Hindlimb muscle (tissue), 1 donor: ENCODE measurements at places on chromosomes 16 and 17.
A peak's percentile ranks its signal among the peaks of the same experiment; 100 is the strongest.

- DNase-seq = peak; percentile 59
Measured at GRCh38 chr16:4288148-4288921, 15.5 kb upstream of the TFAP4 start.

DNA sequence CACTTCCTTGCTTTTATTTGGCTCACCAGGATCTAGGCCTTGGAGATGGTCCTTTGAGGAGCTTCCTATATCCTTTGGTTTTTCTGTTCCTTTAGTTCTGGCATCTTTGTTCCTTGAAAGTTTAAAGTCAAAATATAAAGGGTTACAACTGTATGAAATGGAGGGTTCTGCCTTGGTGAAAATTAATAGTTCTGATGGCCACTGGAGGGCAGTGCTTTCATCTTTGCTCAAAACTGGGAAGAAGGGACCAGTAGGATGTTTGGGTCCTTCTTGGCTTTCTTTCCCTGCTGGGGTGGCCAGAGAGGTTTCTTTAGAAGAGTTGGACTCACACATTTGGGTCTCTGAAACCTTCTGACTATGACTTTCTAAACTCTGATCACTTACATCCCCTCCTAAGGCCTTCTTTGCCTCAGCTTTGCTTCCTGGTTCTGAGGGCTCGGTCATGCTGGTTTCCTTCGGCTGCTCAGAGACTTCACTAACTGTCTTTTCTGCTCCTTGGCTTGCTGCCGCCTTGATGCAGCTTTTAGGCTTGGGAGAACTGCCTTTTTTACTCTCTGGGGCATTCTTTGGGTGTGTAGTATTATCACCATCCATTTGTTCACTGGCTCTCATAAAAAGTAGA is 10.9 kb upstream of the ITGA2B start:
- no peak for DNase-seq

- no peak for DNase-seq
Measured at GRCh38 chr17:50995668-50996067, 125.0 kb downstream of the SPAG9 start.

DNA sequence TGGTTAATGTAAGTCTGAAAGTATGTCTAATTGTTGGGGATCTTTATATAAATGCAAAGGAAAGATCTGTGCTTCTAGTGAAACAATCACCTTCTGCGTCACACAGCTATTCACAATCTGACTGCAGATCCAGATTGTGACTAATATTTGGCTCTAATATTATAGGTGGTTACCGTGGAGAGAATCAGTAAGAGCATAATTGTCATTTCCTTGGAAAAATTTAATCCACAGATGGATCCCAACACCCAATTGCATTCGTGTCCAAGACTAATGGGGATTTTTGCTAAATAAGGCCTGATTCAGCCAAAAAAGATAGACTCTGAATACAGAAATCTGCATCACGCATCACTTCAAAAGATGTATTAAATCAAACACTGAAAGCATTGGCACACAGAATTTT is 2.7 kb upstream of the KCNJ2 start:
- DNase-seq = no peak

- DNase-seq = no peak
Measured at GRCh38 chr17:69331756-69332155, 4.8 kb upstream of the ABCA5 start.

- DNase-seq = no peak
Measured at GRCh38 chr16:9054460-9054859, 37.0 kb upstream of the HAPSTR1 start.

- DNase-seq = no peak
Measured at GRCh38 chr17:33888455-33888854, 366.6 kb upstream of the CCL2 start.

DNA sequence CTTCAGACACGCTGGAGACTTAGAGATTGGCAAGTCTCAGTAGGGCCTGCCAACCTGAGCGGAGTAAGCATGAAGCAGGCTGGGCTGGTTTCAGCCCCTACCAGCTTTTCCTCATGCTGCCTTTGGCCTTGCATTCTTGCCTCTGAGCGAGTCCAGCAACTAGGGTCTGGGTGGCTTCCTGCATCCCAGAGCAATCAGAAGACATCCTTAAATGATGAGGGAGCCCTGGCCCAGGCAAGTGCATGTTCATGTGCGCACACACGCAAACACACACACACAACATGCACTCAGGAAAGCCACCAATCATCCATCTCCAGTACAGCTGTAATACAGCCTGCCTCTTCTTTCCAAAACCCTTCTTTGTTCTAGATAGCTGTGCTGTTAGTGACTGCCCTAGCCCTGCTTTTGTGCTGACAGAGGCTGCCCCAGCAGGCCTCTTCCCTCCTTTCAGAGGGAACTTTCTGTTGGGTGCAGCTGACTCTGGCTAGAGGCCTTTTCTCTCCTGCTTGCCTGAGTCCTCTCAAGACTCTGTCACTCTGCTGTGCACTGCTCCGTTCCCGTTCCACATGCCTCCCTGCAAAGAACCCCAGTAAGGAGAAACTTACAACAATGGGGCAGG is 30.7 kb upstream of the TBX2 start:
- no peak for DNase-seq

GRCh38 chr17:69480245-69480644 is 65.7 kb downstream of the MAP2K6 start:
- DNase-seq = no peak

- no peak for DNase-seq
Measured at GRCh38 chr17:64401941-64402340, 11.3 kb upstream of the PECAM1 start.

DNA sequence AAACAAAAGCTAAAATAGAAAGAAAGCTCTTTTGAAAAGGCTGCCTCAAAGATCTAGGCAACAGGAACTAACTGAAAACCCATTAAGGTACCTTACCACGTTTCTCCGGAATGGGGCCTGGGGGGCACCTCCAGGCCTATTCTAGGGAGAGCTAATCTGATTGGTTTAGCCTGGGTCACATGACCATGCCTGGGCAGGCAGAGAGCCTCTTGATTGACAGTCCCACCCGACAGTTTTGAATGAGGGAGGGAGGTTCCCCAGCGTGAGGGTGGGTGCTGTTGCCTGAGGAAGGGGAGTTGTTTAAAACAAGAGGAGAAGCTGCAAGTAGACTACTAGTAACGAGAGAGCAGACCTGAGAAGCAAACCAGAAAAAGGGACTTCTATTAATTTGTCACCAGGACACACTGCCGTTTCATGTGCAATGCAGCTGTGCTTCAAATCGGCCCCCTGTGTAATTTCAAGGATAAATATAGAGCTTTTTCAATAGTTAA is 143.4 kb upstream of the HS3ST2 start:
- DNase-seq = peak; percentile 23

GRCh38 chr17:51721730-51722129 is 436.8 kb downstream of the CA10 start:
- no peak for DNase-seq

DNA sequence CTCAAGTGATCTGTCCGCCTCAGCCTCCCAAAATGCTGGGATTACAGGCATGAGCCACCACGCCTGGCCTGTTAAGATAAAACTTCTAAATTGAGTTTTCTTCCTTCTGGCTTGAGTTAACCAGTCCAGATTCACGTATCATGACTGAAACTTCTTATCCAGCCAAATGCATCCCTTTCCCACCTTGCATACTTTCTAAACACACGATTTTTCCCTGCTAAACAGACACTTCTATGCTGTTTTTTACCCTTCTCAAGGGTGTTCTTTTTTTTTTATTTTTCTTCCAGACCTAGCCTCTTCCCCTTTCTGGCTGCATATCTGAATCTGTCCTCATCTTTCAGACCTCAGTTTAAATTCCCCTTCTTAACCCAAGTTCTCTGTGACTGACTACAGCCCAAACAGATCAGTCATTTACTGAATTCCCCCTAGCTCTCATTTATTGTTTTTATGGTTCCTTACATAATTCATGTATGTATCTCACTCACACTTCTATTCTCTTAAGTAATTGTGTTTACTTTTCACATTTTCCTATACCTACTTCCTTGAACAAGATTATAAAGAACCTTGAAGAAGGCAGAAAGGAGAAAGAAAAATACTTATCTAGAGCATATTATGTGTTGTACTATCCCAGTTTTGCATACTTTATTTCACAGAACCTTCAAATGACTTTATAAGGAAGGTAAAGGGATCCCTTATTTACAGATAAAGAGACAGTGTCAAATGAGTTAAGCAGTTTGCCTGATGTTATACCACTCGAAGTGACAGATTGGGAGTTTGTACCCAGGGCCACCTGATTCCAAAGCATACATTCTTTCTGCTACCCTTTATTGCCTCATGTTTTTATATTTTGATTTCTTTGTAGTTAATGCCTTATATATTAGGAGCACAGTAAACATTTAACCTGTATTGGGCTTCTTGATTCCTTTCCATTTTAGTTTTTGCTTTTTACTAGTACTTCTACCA is 5.2 kb downstream of the EVI2B start:
- no peak for DNase-seq

DNA sequence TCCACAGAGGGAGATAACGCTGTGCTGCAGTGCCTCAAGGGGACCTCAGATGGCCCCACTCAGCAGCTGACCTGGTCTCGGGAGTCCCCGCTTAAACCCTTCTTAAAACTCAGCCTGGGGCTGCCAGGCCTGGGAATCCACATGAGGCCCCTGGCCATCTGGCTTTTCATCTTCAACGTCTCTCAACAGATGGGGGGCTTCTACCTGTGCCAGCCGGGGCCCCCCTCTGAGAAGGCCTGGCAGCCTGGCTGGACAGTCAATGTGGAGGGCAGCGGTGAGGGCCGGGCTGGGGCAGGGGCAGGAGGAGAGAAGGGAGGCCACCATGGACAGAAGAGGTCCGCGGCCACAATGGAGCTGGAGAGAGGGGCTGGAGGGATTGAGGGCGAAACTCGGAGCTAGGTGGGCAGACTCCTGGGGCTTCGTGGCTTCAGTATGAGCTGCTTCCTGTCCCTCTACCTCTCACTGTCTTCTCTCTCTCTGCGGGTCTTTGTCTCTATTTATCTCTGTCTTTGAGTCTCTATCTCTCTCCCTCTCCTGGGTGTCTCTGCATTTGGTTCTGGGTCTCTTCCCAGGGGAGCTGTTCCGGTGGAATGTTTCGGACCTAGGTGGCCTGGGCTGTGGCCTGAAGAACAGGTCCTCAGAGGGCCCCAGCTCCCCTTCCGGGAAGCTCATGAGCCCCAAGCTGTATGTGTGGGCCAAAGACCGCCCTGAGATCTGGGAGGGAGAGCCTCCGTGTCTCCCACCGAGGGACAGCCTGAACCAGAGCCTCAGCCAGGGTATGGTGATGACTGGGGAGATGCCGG is 769 bp downstream of the CD19 start:
- DNase-seq = no peak

DNA sequence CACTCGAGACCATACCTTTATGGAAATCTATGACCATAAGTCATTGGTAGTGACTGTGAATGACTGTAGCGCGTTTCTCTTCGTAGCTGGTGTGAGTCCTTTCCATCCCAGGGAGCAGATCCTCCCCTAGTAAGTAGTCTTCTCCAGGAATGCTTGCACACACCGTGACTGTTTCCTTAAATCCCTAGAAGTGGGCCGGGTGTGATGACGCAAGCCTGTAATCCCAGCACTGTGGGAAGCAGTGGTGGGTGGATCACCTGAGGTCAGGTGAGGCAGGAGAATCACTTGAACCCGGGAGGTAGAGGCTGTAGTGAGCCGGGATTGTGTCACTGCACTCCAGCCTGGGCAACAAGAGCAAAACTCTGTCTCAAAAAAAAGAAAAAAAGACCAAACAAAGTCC is 70.6 kb downstream of the CRISPLD2 start:
- no peak for DNase-seq

DNA sequence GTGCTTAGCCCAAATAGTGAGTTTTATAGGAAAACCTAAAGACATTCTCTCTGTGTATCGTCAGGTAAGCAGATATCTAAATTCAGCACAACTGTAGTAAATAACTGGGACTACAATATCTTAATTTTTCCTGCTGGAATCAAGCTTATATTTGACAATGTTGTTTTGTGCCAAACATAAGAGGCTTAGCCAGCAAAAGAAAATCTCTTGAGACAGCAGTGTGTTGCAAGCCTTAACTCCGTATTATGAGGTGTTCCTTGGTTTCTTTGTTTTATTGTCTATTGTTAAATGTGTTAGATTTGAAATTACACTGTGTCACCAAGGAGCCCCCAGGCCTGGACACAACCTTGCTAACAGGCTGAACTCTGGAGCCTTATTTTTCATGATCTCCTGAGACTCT is 1570.6 kb upstream of the GOT2 start:
- peak; percentile 16 for DNase-seq

GRCh38 chr17:27407916-27408864 is 48.1 kb upstream of the KSR1 start:
- no peak for DNase-seq

GRCh38 chr16:85148931-85149330 is 36.7 kb upstream of the CIBAR2 start:
- DNase-seq = no peak

GRCh38 chr17:30234296-30234695 is 1.2 kb downstream of the SLC6A4 start:
- DNase-seq = no peak

DNA sequence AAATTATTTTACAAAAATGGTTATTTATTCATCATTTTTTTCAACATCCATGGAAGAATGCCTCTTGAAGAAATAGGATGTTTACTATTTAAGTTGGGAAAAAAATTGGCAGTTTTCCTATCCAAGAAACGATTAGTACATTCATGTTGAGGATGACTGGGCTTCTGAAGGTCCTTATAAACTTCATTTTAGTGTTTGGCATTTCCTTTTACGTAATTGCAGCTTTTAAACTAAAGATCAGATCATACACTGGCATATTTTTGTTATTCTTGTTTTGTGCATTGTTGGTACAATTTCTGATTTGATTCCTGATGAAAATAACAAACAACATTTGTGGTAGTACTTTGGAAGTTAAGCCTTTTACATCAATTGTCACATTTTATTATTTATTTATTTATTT is 11.5 kb downstream of the KCNJ16 start:
- DNase-seq = no peak

GRCh38 chr16:2270588-2271470 is 2.9 kb upstream of the RNPS1 start:
- no peak for DNase-seq

- no peak for DNase-seq
Measured at GRCh38 chr16:68732042-68732680, 4.9 kb upstream of the CDH1 start.

DNA sequence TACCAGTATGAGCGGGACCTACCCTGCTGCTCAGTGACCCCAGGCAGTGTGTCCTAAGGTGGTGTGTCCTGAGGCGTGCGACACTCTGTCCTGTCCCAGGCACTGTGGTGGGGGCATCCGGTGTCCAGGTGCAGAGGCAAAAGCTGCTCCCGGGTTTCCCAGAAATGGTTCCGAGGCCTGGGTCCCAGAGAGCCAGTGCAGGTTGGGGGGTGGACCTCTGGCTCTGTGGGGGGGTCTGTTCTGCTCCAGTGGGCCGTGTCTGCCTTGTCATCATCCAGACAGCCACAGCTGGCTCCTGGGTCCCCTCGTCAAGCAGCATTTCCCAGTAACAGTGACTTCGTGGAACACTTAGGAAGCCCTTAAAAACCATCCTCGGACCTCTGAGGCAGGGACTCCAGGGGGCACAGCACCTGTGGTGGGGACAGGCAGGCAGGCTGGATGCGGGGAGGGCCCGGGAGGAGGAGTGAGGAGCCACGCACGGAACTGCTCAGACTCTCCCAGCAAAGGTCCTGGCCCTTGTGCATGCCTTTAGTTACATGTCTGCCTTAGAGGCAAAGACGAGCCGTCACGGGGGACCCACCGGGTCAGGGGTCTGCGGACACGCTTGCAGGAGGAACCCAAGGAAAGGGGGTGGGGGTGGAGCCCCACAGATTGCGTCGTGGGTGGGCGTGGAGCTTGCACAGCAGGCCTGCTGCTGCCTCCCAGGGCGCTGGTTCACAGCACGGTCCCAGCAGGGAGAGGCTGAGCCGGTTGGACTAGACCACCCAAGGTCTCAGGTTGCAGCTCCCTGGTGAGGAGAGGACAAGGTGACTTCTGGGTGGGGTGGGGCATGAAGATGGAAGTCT is 5.6 kb downstream of the SLC16A3 start:
- no peak for DNase-seq

- DNase-seq = no peak
Measured at GRCh38 chr17:81217491-81217890, 5.3 kb downstream of the CEP131 start.
